SHP77 (cell line): ENCODE measurements at places on chromosomes 2 and 18.
A peak's percentile ranks its signal among the peaks of the same experiment; 100 is the strongest.

GRCh38 chr2:42054714-42055430, 7.1 kb downstream of the PKDCC start:
- no peak for DNase-seq

DNA sequence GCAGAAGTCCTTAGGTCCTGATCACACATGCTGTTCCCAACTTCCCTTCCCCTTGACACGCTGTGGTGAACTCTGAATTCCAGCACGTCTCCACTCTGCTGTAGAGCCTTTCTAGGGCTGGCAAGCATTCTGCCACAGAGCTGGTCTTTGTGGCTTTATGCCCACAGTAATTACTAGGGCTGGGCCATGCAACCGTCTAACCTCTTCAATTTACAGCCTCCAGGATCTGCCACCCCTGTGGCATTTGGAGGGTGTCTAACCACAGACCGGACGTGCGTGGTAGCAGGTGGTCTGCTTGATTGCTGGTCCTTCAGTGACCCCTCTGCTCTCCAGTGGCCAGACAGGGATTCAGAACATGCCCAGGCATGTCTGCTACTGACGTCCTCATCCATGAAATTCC, 43.1 kb upstream of the TGFA start:
- peak; percentile 63 for DNase-seq

- no peak for DNase-seq
These were observed 150.5 kb upstream of the XPO1 start for GRCh38 chr2:61688369-61689334.

GRCh38 chr18:77077401-77077800, 55.2 kb downstream of the MBP start:
- DNase-seq = no peak

- no peak for DNase-seq
These were observed 5.0 kb downstream of the ACTR2 start for GRCh38 chr2:65232636-65233035.

GRCh38 chr18:60372132-60372531, 443 bp downstream of the MC4R start:
- DNase-seq = no peak
